Midbrain (tissue), 1 donor: ENCODE measurements at places on chromosomes 5 and 9.

DNA sequence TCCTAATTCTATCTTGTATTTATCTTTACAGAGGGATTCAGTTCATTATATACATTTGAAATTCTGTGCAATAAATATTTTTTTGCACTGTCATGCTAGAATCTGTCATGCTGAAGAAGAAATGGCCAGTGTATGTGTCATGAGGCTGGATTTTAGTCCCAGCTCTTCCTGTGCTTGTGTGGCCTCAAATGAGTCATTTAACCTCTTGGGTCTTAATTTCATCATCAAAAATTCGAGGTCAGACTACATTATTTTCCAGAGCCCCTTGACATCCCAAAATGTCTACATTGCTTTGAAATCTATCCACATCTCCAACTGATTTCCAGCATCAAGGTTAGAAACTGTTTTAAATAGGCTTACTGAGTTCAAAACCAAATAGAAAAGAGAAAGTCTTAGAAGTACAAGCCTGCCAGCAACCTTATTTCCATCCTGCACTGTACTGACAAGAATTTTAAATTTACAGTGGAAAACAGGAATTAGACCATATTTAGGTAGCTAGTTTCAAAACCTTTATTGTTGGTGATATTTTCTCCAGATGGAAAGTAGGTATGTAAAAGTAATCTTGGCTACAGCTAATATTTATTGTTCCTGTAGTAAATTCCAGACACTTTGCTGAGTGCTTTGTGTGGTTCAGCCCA lies 96.7 kb upstream of the MAMDC2 start:
- no peak for DNase-seq

GRCh38 chr5:77718934-77719610 lies 57.1 kb downstream of the TBCA start:
- DNase-seq = no peak

GRCh38 chr5:105587963-105588662 lies 2025.5 kb upstream of the NUDT12 start:
- DNase-seq = no peak

- no peak for DNase-seq
Measured at GRCh38 chr5:11504065-11504885, 400.0 kb downstream of the CTNND2 start.

- no peak for DNase-seq
Measured at GRCh38 chr5:170612256-170612678, 108.4 kb downstream of the KCNIP1 start.

- peak; percentile 57 for DNase-seq
Measured at GRCh38 chr5:142145106-142145900, 36.7 kb downstream of the NDFIP1 start.

DNA sequence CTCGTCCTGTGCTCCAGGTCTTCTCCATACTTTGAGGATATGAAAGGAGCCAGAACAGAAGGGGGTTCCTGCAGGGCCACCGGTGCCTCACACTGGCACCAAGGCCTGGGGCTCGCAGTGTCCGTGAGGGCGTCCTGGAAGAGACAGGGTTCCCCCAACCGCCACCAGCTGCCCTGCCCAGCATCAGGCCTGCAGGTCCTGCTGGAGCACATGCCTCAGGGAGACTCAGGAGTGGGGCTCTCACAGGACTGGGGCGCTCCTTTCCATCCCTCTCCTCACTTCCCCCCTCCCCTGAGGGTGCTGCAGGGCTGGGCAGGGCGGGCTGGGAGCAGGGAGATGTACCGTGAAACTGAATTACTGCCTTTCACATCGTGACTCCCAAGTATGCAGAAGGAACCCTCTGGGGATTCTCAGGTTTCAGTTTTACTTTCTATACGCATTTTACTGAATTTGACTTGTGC lies 31.7 kb downstream of the CEP72 start:
- DNase-seq = no peak

DNA sequence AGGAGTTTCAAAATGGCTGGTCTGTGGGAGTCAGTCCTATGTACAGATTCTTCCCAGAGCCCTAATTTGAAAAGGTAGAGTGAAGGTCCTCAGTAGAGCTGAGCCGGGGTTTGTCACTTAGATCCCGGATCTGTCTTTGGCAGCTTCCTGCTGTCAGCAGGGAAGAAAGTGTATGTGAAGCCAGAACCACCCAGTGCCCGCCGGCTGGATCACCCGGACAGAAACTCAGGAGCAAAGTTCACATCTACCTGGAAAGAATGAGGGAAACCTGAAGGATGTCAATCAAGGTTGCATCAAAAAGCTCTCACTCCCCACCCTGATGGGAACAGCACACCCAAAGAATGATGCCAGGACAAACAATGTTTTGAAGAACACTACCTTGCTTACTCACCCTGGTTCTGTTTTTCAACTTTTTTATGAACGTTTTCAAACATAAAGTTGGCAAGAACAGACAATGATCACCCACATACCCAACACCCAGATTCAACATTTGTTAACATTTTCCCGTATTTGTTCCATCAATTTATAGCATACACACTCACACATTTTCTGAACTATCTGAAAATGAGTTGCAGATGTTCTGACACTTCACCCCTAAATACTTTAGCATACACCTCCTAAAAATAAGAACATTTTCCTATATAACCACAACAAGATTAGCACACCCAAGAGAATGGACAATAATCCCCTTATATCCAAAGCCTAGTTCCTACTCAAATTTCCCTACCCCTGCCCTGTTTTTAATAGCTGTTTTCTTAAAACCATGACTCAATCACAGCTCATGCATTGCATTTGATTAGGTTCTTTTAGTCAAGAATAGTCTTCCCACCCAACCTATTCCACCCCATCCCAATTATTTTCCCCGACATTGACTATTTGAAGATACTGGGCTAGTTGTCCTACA lies 133.9 kb downstream of the LHFPL2 start:
- DNase-seq = no peak

DNA sequence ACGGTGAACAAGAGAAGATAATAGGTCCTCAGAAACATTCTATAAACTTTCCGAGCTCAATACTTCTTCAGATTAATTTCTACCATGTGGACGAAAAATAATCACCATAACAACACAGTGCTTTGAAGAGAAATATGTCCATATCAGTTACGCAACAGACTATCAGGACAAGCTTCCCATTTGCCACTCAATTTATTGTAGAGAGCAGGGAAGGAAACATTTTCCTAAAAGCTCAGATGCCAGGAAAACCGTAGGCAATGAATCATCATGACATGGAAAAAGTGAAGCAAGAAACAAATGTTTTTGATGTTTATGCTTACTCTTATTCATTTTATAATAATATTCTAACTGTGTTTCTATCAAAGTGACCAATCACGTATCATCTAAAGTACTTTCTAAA lies 87.6 kb downstream of the S1PR3 start:
- no peak for DNase-seq

DNA sequence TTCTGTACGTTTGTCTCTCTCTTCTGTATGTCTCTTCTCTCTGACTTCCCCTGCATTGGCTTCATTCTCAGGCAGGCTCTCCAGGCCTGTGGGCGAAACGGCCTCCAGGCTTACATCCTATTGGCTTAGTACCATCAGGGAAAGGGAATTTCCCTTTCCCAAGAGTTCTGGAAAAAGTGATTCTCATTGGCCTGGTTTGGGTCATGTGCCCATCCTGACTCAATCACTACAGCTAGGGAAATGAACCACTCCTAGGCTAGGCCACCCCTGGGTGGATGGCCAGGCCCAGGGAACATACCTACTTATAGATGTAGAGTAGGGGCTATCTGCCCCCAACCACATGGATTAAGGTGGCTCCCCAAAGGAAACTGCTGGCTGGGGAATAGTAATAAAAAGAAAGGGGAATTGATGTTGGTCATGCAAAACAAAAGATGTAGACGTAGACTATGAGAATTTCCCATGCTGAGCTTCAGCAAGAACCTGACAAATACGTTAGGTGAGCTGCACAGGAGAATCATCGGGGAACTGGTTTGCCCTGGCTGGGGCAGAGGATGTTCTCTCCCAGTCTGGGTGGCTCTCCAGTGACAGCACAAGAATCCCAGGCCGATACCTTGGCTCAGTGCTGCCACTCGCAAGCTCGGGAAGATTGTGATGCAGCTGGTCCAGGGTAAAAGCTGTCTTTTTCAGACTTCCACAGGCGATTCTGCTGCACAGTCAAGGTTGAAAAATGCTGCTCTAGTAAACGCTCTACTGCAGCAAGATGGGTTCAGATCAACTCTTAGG lies 3.7 kb upstream of the EGR1 start:
- DNase-seq = no peak

GRCh38 chr5:159515909-159516415 lies 185.7 kb upstream of the IL12B start:
- DNase-seq = peak; percentile 55

- no peak for DNase-seq
Measured at GRCh38 chr5:81182396-81183390, 50.4 kb upstream of the CKMT2 start.

GRCh38 chr9:68805890-68806517 lies 101.0 kb downstream of the PIP5K1B start:
- no peak for DNase-seq

GRCh38 chr9:93391898-93392297 lies 59.6 kb upstream of the FAM120A start:
- no peak for DNase-seq

- DNase-seq = no peak
Measured at GRCh38 chr5:141753971-141754713, 72.1 kb upstream of the ARAP3 start.

GRCh38 chr5:9198394-9198793 lies 347.5 kb downstream of the SEMA5A start:
- DNase-seq = no peak

DNA sequence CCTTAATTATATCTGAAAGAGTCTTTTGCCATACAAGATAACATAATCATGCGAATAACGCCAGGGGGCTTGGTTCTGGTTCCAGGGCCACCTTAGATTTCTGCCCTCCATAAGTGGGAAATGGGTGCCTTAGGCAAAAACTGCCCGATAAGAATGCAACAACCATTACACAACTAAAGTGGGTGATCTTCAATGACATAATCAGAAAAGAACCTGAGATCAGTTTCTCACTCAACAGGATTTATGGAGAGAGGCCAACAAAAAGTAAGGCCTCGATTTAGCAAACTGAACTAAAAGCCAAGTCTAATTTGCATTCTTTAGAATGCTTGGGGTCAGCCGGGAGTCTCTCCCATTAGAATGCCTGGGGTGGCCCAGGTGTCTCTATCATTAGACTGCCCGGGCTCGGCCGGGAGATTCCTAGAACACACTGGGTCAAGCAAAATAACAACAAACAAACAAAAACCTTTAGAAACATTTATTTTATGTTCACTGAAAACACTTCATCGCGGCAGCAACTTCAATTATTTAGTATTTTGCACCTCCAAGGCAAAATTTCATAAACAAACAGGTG lies 194.8 kb downstream of the AUH start:
- DNase-seq = no peak

GRCh38 chr5:2714805-2715204 lies 36.7 kb downstream of the IRX2 start:
- no peak for DNase-seq

DNA sequence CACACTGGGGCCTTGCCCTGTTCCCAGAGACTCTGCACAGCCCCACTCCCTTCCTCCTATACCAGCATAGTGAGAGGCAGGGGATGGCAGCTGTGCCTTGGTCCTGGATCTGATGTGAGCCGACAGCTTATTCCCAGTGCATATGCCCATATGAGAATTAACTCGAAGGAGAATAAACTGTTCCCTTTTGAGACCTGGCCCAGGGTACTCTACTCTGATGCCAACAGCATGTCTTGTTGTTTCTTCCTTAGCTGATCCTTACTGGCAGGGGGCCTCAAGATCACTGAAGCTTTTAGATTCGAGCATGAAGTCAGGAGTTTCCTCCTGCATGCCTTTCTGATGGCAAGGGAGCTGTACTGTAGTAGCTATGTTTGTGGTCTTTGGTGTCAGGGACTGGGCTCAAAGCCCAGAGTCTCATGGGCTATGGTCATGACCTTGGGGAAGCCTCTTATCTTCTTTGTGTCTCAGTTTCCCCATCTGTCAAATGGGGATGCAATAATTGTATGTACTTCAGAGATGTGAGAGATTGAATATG lies 57.1 kb downstream of the DOCK2 start:
- DNase-seq = no peak

DNA sequence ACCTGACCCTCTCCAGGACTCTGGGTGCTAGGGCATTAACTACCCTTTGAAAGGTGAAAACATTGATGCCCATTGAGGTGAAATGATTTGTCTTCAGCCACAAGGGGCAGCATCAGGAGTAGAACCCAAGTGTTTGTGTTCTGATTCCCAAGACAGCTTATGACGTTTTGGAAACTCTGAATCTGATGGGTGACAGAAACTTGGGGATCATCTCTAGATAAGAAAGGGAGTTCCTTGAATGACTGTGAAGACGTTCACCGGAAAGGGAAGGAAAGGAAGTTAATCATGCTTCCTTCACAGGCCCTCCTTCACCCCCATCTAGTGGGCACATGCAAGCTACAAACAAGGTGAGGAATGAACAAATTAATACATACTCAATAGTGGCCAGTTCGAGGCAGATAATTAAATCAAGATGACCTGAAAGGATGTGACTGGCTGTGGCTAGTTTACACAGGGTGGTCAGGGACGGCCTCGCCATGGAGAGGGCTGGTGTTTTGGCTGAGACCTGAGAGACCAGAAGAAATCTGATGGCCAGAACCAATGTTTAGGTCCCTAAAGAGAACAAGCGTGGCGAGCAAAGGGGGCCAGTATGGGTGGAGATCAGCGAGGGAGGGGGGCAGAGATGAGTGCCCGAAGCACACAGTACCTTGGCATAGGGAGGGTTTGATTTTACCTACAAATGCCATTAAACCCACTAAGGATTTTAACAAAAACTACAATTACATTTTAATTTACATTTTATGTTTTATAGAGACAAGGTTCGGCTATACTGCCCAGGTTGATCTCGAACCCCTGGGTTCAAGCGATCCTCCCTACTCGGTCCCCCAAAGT lies 937 bp upstream of the SLC26A2 start:
- peak; percentile 20 for DNase-seq

DNA sequence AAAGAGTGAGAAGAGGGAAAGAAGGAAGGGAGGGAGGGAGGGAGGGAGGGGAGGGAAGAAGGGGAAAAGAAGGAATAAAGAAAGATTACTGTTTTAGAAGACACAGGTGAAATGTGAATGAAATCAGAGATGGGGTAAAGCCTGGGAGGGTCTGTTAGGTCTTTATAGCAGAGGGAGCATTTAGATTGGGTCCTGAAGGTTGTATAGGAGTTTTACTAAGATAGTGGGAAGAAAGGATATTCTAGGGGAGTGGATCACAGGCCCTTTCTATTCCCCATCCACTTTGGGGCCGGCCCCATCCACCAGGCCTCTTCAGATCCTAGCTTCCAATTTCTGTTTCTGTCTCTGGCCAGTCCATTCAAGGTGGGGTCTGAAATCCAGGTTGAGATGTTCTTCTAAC lies 35.5 kb downstream of the C9orf50 start:
- no peak for DNase-seq

- DNase-seq = no peak
Measured at GRCh38 chr9:4141296-4141695, 158.6 kb downstream of the GLIS3 start.
